ENCODE measurements at places on chromosomes 12 and 14.

DNA sequence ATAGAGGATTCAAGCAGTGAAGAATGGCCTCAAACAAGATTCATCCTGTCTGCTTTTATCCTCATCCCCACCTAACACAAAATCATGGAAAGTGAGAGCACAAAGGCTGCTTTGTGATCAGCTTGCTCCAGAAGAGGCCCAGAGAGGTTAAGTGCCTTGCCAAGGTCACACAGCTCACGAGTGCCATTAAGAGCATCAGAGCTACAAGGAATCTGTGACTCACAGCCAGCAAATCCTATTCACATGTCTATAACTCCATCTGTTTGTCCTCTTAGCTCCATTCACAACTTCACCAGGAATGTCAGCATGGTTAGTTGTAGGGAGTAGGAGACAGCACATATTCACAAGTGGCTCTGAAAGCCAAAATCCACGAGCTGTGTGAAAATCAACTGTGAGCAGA is 79.8 kb downstream of the TTC9 start:
- no peak for DNase-seq

DNA sequence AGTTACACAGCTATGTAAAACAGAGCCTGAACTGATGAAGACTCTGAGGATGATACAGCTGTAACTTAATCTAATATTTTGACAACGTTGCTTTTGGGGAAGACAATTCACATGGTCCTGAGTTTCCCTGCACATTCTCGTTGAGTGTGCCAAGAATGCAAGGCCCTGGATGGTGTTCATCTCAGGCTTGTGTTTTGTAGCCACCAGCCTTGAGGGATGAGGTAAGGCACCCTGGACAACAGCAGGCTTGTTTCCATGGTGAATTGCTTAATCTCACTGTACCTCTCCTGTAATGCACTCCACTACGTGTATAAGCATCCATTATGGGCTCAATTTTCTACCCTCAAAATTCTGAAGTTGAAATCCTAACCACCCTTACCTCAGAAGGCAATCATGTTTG is 2.1 kb downstream of the CATSPERB start:
- no peak for DNase-seq

DNA sequence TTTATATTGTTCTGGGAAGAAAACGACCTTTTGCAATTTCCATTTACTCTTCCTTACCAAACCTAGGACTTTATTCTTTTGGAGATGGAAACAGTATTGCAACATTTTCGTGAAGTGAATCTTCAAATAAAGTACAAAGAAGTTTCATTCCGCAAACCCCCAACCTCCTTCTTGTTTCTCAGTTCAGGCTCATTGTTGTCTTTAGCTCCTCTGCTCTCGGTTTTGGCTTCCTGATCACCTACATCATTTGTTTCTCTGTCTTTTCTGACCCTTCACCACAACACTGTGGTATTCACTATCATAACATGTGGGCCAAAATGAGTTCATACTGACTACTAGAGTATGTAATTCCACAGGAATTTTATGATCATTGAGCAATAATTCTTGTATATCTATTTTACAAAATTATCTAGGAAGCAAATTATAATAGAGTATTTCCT is 266.8 kb downstream of the ADAMTS20 start:
- no peak for DNase-seq

DNA sequence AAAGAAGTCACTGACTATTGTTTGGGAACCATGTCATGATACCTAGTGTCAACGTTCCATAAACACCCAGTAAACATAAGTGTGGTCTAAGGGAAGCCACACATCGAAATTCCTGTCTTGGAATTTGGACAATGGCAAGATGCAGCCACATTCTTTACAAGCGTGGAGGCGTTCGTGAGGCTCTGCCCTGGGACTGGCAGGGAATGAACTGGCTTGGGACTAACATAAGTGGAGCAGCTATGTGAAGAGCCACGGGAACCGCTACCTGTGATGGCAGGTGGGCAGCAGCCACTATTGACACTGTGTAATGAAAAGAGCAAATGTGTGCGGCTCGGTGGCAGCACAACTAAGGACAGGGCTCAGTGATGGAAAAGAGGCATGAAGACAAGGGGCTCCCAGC is 10.0 kb upstream of the NRIP2 start:
- DNase-seq: no peak

GRCh38 chr12:49902399-49903350 is 1.0 kb downstream of the FAIM2 start:
- no peak for DNase-seq

- DNase-seq: no peak
Measured at GRCh38 chr12:26379777-26380467, 184.5 kb downstream of the SSPN start.

- DNase-seq: no peak
Measured at GRCh38 chr12:41367726-41368405, 179.7 kb downstream of the PDZRN4 start.

DNA sequence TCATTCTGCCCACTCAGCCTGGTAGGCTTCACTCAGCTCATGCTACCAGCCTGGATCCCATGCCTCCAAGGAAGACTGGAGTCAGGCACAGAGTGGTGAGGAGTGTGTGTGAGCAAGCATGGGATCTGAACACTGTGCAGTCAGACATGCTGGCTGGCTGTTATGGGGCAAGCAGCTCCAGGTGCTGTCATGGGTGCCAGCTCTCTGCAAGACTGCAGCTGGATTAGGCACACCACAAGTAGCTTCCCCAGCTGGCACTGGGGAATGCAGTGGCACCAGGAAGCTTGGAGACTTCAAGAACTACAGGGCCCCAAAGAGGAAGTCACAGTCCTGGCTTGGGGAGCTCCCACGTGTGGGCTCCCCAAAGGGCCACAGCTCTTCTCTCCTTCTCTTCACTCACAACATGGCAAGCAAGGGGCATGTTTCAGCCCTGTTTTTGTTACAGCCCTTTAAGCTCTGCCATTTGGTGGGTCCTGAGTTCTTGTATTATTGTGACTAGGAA is 202.5 kb downstream of the VRK1 start:
- DNase-seq: no peak

Data from memory B cell (primary cell).